ENCODE measurements at places on chromosomes 1 and 21.

- no peak for DNase-seq
Observed at GRCh38 chr1:85445906-85446305, 19.1 kb downstream of the DDAH1 start.

DNA sequence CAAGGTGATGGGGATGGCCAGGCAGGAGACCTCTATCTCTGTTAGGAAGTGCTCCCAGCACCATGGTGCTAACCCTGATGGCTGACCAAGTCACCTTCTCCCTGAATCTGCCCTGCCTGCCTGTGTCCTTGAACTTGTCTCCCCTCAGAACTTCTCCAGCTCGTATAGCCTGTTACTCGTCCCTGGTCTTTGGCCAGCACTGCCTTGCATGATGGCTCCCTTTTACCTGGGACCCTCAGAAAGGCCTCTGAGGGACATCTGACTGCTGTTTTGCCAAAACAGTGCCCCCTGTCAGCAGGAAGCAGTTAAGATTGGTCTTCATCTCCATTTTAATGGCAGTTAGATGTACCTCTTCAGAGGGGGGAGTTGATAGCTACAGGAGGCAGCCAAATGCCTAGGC, 148.3 kb downstream of the RHOU start:
- no peak for DNase-seq

GRCh38 chr21:22889445-22889844, 1891.2 kb downstream of the NCAM2 start:
- DNase-seq: no peak

- no peak for DNase-seq
Observed at GRCh38 chr21:39347537-39347936, 1.4 kb downstream of the HMGN1 start.

GRCh38 chr1:109338608-109339007, 31.8 kb upstream of the MYBPHL start:
- DNase-seq: no peak

- no peak for DNase-seq
Observed at GRCh38 chr1:37265786-37266667, 208.4 kb upstream of the ZC3H12A start.

GRCh38 chr1:201042779-201043461, 19.4 kb upstream of the KIF21B start:
- DNase-seq: peak; percentile 60

GRCh38 chr1:63523738-63524137, 413 bp downstream of the EFCAB7 start:
- DNase-seq: no peak

- DNase-seq: no peak
Observed at GRCh38 chr1:222283147-222283768, 264.6 kb downstream of the HHIPL2 start.

GRCh38 chr1:31300193-31300592, 3.4 kb downstream of the ZCCHC17 start:
- DNase-seq: no peak

GRCh38 chr1:182120411-182121258, 59.1 kb upstream of the ZNF648 start:
- no peak for DNase-seq

- DNase-seq: no peak
Observed at GRCh38 chr1:53270107-53270506, 31.8 kb upstream of the MAGOH start.

DNA sequence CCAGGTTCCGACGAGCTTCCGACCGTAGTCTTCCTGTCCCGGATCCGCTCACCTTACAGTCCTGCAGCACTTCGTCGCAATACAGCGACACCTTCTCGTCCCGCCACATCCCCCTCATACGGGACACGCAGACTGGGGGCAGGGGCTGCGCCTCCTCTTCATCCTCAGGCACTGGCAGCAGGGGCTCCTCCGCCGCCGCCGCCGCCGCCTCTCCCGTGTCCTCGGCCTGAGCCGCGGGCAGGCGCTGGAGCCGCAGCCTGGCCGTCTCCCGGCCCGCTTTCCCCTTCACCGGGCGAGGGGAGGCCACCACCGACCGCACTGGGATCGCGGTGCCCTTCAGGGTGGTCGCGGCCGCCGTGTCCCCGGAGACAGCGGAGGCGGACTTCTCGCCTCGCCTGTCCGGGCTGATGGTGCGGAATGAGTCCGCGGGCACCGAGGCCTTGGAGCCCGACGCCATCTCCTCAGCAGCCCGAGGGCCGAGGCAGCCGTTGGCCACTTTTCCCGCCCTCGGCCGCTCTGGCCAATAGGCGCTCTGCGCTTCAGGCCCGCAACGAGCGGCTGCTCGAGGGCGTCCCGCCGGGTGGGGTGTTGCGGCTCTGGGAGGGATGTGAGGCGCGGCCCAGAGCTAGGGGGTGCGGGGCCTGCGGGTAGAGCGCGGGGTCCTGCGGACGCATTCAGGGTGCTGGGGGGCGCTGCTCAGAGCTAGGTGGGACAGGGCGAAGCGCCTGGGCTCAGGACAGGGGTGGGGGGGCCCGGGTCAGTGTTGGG, at the start of gene SHCBP1L:
TSS of gene SHCBP1L (minus strand) at position 490 of the 768 bp plus-strand sequence. CDS start at position 457, 33 bp downstream.
- DNase-seq: no peak

- DNase-seq: no peak
Observed at GRCh38 chr21:46374761-46375389, 50.9 kb downstream of the PCNT start.

DNA sequence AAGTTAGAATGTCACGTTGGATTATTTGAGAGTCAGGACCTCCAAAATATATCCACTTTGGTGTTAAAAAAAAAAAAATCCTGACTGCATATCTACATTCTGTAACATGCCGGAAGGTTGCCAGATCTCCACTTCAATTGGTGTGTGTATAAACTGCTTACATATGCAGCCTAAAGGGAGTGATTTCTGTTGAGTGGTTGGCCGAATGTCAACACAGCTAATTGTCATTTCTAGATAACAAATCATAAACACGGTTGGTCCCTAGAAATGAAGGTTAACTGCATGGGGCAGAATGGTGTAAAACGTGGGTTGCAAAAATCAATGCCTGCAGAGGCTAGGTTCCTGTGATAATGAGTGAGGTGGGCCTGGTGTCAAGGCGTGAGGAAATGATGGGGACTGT, 15.0 kb upstream of the ROR1 start:
- no peak for DNase-seq

DNA sequence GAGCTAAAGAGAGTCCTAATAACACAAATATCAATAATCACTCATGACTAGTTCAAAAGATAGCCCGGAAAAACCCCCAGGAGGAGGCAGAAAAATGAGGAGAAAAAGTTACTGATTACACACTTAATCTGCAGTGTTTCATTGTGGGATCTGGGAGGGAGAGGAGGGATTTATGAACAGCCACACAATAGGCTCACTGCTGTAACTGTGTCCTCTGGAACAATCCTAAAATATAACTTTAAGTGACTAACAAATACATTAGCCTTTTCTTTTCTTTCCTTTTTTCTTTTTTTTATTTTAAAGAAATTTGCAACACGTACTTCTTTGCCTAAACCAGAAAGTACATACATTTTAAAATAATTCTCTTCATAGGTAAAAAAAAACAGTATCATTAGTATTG, 106.3 kb upstream of the LBR start:
- DNase-seq: no peak

- DNase-seq: no peak
Observed at GRCh38 chr1:163999131-163999530, 559.9 kb upstream of the PBX1 start.

- DNase-seq: no peak
Observed at GRCh38 chr1:177820213-177820612, 149.6 kb downstream of the SEC16B start.

- no peak for DNase-seq
Observed at GRCh38 chr21:44461464-44462001, 6.2 kb downstream of the LRRC3 start.

DNA sequence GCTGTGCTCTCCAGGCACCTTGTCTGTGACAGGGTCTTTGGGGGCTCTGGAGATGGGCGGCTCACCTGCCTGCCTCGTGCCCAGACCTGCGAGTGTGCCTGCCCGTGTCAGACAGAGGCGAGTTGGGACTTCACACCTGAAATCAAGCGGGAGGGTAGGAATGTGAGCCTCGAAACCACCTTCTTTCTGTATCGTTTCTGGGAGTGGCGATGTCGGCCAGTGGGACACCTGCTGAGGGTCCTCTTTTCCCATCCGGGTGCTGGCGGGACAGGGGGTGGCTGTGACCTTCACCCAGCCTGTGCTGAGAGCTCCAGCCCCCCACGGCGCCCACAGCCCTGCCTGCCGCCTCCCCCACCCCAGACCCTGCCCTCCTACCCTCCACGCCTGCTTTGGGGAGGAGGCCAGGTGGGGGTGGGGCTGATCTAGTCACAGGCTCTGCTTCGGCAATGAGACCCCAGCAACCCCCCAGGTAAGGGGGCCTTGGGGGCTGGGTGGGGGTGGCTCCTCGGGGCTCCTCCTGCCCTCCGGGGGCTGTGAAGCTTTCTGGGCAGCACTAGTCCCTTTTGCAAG, 15.6 kb upstream of the FAAP20 start:
- no peak for DNase-seq

- DNase-seq: no peak
Observed at GRCh38 chr1:43288058-43288784, 2.8 kb upstream of the C1orf210 start.

- no peak for DNase-seq
Observed at GRCh38 chr1:11960715-11961114, 19.5 kb upstream of the MFN2 start.

- DNase-seq: no peak
Observed at GRCh38 chr1:226990133-226990716, 50.1 kb downstream of the COQ8A start.

GRCh38 chr1:235161685-235162327, 756 bp upstream of the RBM34 start:
- DNase-seq: no peak

DNA sequence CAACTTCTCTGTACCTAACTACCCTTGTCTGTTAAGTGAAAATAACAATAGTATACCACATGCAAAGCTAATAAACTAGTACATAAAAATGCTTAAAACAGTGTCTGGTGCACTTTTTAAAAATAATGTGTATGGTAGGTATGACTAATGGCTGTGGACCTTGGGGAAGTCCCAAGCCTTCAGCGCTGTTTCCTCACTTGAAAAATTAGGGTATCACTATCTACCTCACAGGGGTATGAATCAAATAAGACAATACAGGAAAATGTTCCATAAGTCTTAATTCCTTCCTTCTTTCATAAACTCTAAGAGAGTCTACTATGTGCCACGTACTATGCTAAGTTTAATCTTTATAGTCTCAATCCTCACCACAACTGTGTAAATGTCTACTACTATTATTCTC, 32.0 kb downstream of the EGLN1 start:
- DNase-seq: no peak

DNA sequence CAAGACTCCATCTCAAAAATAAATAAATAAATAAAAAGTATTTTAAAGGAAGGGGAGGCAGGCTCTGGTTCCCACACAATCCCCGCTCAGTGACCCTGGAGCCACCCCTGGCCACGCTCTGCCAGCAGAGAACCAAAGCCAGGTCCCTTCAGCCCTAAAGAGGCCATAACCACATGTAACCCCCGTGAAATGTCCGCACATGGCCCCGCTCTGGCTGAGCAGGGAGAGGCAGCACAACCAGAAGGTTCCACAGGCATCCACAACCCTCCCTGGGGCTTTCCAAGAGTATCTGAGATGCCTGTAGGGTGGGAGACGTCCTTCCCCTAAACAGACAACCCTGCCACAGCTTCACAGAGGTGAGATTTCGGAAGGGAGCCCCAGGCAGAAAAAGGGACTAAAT, 1.4 kb upstream of the ARF1 start:
- no peak for DNase-seq

GRCh38 chr1:24896176-24896575, 33.9 kb downstream of the RUNX3 start:
- DNase-seq: no peak

- no peak for DNase-seq
Observed at GRCh38 chr1:234957330-234958065, 171.1 kb downstream of the TOMM20 start.

GRCh38 chr1:225817611-225818061, 7.7 kb downstream of the EPHX1 start:
- no peak for DNase-seq

GRCh38 chr21:29637134-29637533, 302.7 kb downstream of the GRIK1 start:
- no peak for DNase-seq

DNA sequence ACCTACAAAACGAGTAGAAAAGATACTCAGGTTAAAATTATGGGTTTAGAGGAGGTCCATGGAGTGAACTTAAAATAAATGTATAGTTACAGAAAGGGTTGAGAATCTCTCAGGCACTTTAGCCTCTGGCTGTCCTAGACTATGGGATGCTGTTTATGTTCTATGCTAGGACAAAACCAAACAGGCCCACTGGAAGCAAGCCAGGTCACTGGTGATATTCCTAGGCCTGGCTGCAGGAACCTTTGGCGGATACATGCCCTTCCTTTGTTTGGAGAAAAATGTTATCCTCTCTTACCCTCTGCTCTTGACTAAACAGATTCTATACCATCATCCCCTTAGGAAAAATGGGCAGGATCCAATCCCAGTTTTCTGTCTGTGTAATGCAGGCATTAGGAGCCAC, 90.7 kb upstream of the DUSP10 start:
- no peak for DNase-seq

DNA sequence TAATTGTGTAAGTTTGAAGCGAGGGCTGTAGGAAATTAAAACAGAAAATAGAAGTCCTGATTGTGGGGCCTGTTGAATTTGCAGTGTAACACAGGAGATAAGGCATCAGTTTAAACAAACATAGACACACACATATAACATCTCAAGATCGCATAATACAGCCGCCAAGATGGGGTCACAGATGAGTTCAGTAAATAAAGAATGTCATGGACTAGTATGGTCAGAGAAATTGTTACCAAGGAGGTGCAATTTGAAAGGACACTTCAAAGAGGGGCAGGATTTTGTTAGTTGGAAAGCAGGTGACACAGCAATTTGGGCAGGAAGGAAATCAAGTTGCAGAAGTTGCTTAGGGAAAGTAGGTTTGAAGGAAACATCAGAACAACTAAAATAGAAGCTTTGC, 450.0 kb downstream of the USP25 start:
- no peak for DNase-seq

DNA sequence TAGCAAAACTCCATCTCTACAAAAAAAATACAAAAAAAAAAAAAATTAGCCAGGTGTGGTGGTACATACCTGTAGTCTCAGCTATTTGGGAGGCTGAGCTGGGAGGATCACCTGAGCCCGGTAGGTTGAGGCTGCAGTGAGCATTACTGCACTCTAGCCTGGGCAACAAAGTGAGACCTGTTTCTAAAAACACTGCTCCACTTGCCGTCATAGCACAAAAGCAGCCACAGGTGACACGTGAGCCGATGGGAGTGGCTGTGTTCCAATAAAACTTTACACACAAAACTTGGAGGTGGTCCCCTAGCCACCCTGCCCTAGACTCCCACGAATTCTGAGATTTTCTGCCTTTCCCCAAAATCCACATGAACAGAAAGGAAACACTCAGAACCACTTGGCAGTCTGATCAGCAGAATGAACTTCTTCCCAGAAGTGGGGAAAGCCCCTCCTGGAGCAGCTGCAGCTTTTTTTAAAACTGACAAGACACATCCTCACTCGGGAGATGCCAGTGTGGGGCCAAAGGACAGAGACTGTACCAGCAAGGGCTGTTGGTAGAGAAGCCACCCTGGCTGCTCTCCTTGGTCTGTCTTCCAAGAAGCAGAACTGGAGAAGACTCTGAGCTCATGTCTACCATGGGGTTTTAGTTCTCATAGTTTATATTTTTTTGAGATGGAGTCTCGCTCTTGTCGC, 23.3 kb downstream of the PLEKHM2 start:
- DNase-seq: no peak
